ENCODE measurements at places on chromosomes 11 and 22.

- no peak overlapping the region for H3K27ac ChIP-seq
- no peak for DNase-seq
- H3K36me3 ChIP-seq = no peaks in the 10 kb centered on the region
- H3K4me3 ChIP-seq = no peak overlapping the region
These were observed 7.4 kb downstream of the ZFTA start for GRCh38 chr11:63761188-63761587.

DNA sequence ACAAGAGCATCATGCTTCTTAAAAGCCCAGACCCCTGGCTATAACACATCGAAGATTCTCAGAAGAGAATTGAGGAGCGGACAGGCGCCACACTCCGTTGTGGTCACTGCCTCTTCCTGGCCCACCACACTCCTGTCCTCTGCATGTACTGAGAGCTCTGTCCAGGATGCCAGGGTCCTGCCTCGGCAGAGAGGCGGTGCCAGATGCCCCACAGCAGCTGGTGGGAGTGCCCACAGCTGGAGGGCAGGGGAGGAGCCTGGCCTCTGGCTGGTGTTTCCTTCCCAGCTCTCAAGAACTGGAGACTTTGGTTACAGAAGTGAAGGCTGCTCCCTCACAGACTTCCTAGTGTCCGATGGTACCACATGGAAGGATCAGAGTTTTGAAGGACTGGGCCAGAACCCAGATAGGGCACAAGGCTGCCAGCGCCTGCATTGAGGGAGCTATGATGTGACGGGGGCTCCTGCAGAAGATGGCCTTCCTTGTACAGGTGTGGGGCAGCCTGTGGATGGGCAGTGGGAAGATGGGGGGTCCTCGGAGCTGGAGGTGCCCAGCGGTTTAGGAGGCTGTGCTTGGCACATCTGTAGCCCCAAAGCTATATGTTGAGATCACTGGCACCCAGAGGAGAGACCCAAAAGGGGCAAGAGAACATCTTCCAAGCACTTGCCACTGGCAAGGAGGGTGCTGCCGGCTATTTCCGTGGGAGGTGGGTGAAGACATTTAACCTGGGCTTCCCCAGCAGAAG, 19.4 kb downstream of the RSPH14 start:
- H3K36me3 ChIP-seq = no peaks in the 10 kb centered on the region
- H3K27me3 ChIP-seq = no peaks in the 10 kb centered on the region
- H3K4me1 ChIP-seq = no peaks in the 10 kb centered on the region
- H3K27ac ChIP-seq = no peak overlapping the region
- H3K4me3 ChIP-seq = no peak overlapping the region

GRCh38 chr11:91796999-91797398, 427.6 kb upstream of the FAT3 start:
- H3K27ac ChIP-seq = no peak overlapping the region
- H3K4me3 ChIP-seq = no peak overlapping the region
- H3K27me3 ChIP-seq = no peaks in the 10 kb centered on the region
- H3K4me1 ChIP-seq = no peaks in the 10 kb centered on the region
- DNase-seq = no peak

- H3K27me3 ChIP-seq = no peaks in the 10 kb centered on the region
- H3K36me3 ChIP-seq = no peaks in the 10 kb centered on the region
- no peak for DNase-seq
- H3K4me3 ChIP-seq = no peak overlapping the region
- peaks cover 18% of the 10 kb centered on the region for H3K4me1 ChIP-seq
These were observed 25.8 kb downstream of the ADAMTS8 start for GRCh38 chr11:130402570-130402969.

- no peaks in the 10 kb centered on the region for H3K36me3 ChIP-seq
- no peak overlapping the region for H3K27ac ChIP-seq
- H3K4me1 ChIP-seq = no peaks in the 10 kb centered on the region
- no peaks in the 10 kb centered on the region for H3K27me3 ChIP-seq
These were observed 27.5 kb downstream of the DHCR7 start for GRCh38 chr11:71420455-71421241.

GRCh38 chr22:29825578-29825977, 12.5 kb downstream of the ASCC2 start:
- H3K36me3 ChIP-seq = no peaks in the 10 kb centered on the region
- H3K4me3 ChIP-seq = no peak overlapping the region
- DNase-seq = no peak
- no peak overlapping the region for H3K27ac ChIP-seq
- H3K27me3 ChIP-seq = no peaks in the 10 kb centered on the region

DNA sequence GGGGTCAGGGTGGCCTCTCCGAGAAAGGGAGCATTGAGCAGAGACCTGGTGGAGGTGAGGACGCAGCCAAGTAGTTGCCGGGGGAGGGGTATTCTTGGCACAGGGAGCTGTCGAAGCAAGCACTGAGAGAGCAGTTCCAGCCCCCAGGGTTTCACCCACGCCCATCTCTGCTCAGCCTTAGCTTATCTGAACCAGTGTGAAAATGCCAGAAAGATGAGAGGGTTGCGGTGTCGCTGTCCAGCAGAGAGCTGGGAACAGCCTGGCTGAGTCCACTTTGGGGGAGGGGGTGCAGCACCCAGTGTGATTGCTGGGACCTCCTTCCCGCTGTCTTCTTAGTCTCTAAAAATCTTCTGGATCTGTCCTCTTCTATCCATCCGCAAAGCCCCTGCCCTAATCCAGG, 123.3 kb upstream of the TBCEL start:
- no peaks in the 10 kb centered on the region for H3K27me3 ChIP-seq
- DNase-seq = no peak
- H3K27ac ChIP-seq = no peak overlapping the region
- no peak overlapping the region for H3K4me3 ChIP-seq

GRCh38 chr11:113618360-113618759, 87.7 kb downstream of the TMPRSS5 start:
- no peaks in the 10 kb centered on the region for H3K4me1 ChIP-seq
- no peak for DNase-seq
- peak overlapping the region; percentile 49 for H3K27ac ChIP-seq
- H3K36me3 ChIP-seq = no peaks in the 10 kb centered on the region
- no peaks in the 10 kb centered on the region for H3K27me3 ChIP-seq

DNA sequence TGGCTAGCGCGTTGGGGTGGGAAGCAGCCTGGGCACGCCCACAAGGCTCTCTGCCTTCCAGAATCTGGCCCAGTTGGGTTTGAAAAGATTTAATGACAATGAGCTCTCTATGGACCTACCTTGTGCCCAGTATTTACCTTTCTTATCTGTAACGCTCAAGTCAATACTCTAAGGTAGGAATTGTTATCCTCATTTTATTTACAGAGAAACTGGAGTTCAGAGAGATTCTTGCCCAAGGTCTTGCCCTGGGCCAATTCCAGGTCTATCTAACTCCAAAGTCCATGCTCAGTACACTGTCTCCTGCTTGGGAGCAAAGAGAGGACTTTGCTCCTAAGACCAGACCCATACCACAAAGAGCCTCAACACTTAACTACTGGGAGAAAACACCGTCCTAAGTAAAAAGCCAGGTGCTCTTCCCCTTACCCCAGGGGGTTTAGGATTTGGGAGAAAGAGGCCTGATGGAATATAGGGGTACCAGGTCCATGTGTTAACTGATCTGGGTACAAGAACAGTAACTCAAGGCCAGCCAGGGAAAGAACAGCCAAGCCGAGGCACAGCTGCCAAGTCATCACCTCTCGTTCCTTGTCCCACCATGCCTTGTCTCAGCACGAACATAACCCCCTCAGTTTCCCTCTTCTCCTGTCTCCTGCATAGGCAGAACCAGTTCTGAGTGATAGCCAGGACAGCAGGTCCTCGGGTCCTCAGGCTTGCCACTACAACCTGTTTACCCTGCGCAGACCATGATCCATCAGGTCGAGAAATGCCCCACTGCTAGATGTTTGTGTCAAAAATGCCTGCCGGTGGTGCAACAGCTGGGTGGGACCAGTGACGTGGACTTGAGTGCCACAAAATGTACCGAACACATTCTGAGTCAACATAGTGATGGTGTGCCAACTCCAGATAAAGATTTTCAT, 14.6 kb downstream of the APOA4 start:
- H3K4me3 ChIP-seq = no peak overlapping the region
- no peaks in the 10 kb centered on the region for H3K4me1 ChIP-seq
- H3K27ac ChIP-seq = no peak overlapping the region

DNA sequence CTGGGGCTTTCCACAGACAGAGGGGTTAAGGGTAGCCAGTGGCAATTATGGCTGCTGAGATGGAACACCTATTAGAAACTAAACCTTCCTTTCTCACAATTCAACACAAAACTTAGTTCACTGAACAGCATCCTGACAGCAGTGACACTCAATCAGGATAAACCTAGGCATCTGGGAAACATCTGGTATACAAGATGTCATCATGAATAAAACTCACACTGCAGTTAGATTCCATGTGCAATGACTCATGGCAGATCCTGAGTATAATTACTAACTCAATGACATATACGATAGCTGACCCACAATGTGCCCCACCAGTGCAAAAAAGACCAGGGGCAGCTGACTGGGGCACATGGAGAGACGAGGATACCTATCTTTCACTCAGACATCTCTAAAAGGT, 17.7 kb downstream of the RBFOX2 start:
- H3K27ac ChIP-seq = peak overlapping the region; percentile 53
- no peak overlapping the region for H3K4me3 ChIP-seq

- peak overlapping the region; percentile 75 for H3K27ac ChIP-seq
- no peaks in the 10 kb centered on the region for H3K27me3 ChIP-seq
- H3K36me3 ChIP-seq = no peaks in the 10 kb centered on the region
- DNase-seq = peak; percentile 75
- H3K4me1 ChIP-seq = no peaks in the 10 kb centered on the region
- no peak overlapping the region for H3K4me3 ChIP-seq
These were observed 28.9 kb downstream of the CLMP start for GRCh38 chr11:123166071-123166559.

DNA sequence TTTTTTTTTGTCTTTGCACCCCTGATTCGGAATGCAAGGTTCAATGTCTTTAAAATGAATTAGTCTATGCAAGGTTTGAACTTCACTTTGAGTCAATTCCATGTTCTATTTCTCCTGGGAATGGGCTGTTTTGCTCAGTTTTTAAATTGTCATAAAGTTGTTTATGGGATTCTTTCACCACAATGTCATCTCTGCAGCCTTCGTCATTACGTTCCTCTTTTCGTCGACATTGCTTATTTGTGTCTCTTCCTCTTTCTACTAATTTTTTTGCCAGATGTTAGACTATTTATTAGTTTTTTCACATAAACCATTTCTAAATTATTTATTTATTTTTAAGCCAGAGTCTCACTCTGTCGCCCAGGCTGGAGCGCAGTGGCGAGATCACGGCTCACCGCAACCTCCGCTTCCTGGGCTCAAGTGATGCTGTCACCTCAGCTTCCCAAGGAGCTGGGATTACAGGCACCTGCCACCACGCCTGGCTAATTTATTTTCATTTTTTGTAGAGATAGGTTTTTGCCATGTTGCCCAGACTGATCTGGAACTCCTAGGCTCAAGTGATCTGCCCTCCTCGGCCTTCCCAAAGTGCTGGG, 7.1 kb upstream of the TNNT3 start:
- H3K27me3 ChIP-seq = no peaks in the 10 kb centered on the region
- peak overlapping the region; percentile 46 for H3K27ac ChIP-seq
- H3K4me3 ChIP-seq = no peak overlapping the region
- DNase-seq = no peak

- DNase-seq = no peak
- H3K4me3 ChIP-seq = no peak overlapping the region
- H3K4me1 ChIP-seq = no peaks in the 10 kb centered on the region
- H3K36me3 ChIP-seq = no peaks in the 10 kb centered on the region
- no peaks in the 10 kb centered on the region for H3K27me3 ChIP-seq
- H3K27ac ChIP-seq = peak overlapping the region; percentile 72
These were observed 51.8 kb downstream of the ARFGAP3 start for GRCh38 chr22:42805016-42805997.

GRCh38 chr22:40388231-40388630, 17.8 kb downstream of the SGSM3 start:
- no peaks in the 10 kb centered on the region for H3K27me3 ChIP-seq
- no peaks in the 10 kb centered on the region for H3K36me3 ChIP-seq
- no peaks in the 10 kb centered on the region for H3K4me1 ChIP-seq

- no peak for DNase-seq
- no peaks in the 10 kb centered on the region for H3K4me1 ChIP-seq
- H3K27ac ChIP-seq = no peak overlapping the region
These were observed 72.7 kb upstream of the NARS2 start for GRCh38 chr11:78647266-78647915.

DNA sequence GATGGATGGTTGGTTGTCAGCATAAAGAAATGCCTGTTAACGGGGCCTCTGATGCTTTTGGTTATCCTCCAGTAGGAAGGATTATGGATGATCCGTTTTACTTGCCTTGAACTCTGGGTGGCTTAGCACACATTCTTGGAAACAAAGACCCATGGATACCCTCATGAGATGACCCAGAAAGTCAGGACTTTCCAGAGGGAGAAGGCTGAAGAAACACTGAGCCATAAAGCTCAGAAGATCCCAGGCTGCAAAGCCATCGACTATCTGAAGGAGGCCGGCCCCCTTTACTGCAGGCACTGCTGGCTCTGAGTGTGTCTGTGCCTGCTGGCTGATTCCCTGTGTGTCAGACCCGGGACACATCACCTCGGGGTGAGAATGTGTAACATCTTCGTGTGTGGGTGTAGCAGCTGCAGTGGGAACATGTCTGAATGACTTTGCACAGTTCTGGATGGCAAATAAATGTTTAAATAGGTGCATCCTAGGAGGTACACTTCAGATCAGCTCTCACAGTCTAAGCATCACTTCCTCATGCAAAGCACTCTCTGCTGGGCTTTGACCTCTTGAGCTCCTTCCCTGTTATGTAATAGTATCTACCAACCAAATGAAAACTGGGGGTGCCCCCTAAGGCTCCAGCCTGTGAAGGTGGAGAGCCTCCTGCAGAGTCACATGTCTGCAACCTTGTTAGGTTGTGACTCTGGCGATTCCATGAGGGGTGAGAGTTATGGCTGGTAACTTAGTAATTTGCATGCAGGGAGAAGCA, 1084.9 kb downstream of the TBC1D22A start:
- no peaks in the 10 kb centered on the region for H3K4me1 ChIP-seq
- no peaks in the 10 kb centered on the region for H3K27me3 ChIP-seq
- H3K36me3 ChIP-seq = no peaks in the 10 kb centered on the region
- no peak overlapping the region for H3K27ac ChIP-seq
- DNase-seq = no peak
- H3K4me3 ChIP-seq = no peak overlapping the region

DNA sequence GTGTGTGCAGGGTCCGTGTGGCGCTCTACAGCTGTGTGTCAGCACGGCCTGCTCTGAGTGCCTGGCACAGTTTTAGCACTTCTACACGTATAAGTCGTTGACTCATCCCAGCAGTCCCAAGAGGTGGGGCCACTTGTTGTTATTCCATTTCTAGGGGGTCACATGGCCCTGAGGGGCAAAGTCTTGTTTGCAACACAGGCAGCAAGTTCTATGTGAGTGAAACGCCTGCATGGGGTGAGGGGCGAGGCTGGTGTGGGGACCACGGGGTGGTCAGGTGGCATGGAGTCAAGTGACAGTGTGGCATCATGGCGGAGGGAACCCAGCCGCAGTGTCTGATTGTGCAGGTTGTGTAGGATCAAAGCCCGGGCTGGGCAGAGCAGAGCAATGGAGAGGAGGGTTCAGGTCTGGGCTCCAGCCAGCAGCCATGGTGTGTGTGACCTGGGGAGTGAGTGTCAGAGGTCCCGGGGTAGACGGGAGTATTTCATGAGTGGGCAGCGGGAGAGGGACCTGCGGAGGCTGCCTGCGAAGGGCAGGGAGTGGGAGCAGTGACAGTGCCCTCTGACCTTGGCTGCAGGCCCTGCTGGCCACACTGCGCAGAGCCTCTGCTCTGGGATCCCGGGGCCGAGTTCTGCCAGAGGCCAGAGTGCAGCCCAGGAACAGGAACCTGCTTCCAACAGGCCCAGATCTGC, 27.9 kb downstream of the SHANK3 start:
- H3K36me3 ChIP-seq = no peaks in the 10 kb centered on the region
- no peak overlapping the region for H3K4me3 ChIP-seq
- H3K27me3 ChIP-seq = peaks cover 4% of the 10 kb centered on the region
- H3K4me1 ChIP-seq = peaks cover 3% of the 10 kb centered on the region
- no peak for DNase-seq

- DNase-seq = peak; percentile 40
- H3K27me3 ChIP-seq = no peaks in the 10 kb centered on the region
- H3K36me3 ChIP-seq = no peaks in the 10 kb centered on the region
These were observed 4.2 kb downstream of the SLC25A1 start for GRCh38 chr22:19174106-19175025.

Data from uterus (tissue), 4 donors.